Activated CD4-positive, alpha-beta memory T cell treated with anti-CD3 and anti-CD28 coated beads, Interleukin-2, amount 10 ng/mL, durations not matched to agents 7 days and 5 days (primary cell): ENCODE measurements at places on chromosomes 13 and 19.

GRCh38 chr19:18349524-18350128 lies 9.2 kb downstream of the PGPEP1 start:
- DNase-seq, result peak; percentile 33

DNA sequence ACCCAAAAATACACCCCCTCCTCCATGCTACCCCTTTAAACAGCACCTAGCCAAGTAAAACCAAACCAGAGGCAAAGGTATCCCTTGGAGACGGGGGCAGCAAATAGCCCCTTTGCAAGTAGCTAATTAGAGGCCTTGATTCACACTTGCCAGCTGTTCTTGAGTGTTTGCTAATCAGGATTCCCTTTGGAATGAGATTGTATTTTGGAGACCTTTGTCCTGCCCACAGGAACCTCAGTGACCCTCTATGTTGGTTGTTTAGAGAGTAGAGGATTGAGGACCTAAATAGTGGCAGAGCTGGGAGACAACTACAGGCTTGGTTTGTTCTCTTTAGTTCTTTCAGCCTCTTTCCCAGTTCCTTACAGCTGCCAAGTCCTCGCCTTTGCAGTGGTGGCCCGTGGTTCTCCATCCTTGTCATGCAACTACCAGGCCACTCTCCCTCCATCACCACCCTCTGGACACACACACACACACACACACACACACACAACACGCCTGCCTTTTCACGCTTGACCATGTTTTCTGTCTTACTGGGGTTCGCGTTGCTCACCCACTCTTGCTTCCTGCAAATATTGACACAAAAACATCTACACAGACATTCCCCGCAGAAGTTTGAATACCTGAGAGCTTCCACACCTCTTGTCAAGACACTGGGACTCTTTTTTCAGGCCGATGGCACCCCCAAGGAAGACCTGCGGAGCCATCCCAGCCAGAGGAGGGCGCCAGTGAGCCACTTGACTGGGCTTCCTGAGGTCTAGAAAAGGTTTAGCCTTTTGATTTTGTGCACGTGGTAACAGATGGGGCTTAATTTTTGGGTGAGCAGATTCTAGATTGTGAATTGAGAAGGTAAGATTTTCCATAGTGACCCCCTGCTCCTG lies 80.0 kb upstream of the GPR183 start:
- peak; percentile 81 for DNase-seq

DNA sequence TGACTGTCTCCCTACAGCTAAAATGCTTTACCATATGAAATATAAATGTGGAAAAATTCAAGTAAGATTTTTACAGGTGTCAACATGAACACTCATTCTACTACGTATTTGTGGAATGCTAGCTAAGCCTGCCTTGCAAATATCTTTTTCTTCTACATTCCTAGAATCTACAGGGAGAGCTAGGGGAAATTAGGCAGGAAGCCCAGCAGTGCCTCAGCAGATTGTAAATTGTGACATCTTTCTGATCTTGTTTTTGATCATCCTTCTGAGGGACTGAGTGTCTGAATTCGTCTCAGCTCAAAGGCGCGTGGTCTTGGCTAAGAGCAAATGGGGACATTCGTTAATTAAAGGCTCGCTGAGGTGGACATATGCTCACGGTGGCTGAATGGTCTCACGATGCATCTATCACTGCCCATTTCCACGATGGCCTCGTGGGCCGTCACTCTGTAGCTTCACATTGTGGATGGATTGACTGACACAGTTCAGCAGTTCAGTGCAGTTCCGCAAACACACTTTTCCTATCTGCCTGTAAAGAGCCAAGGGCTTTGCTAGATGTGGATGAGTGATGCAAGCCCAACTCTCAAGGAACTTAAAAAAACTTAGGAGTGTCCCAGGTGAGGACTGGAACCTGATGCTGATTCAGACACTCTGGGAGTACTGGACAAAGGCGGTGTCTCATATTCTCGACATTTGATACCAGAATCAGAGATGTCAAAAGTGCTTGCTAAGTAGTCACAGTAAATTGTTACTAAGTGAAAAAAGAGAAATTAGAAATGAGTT lies 562.5 kb downstream of the EFNB2 start:
- DNase-seq, result no peak

DNA sequence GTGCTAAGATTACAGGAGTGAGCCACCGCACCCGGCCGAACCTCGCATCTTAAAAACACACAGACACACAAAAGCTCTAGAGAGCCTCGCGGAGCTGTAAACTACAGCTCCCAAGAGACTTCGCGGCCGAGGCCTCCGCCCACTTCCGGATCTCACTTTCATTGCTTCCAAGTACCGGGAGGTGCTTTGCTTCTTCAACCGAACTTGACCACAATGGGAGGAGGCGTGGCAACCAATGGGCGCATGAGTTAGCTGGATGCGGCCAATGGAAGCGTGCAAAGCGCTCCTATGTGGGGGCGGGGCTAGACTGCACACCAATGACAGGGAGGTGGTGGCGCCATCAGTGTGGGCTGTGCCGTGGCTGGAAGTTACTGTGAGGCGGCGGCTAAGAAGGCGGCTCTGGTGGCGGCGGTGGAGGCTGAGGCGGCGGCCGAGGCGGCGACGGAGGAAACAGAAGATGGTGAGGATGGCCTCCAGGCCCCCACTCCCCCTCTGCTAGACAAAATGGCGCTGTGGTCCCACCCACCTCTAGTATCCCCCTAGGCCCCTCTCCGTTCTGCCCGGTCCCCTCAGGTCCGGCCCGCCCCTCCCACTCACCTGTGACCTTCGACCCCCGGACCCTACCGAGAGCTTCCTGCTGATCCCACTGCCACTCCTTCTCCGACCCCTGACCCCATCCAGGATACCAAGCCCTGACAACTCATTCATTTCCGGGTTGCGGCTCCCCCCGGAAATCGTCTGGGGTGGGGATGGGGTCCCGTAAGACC lies at the start of gene DDA1:
DDA1 (plus strand) TSS at position 366 of the 767 bp plus-strand sequence; CDS start at position 458, 92 bp downstream.
- DNase-seq, result peak; percentile 100

DNA sequence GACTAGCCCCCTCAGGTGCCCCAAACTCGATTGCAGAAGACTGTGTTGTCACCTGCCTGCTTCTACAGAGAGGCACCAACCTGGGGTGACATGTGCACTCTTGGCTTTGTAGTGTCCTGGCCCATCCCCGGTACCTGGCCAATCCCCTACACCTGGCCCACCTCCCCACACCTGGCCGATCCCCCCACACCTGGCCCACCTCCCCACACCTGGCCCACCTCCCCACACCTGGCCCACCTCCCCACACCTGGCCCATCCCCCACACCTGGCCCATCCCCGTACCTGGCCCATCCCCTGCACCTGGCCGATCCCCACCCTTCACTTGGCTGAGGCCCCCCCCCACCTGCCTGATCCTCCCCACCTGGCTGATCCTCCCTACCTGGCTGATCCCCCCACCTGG lies 25.4 kb downstream of the ATP11A start:
- DNase-seq, result no peak

DNA sequence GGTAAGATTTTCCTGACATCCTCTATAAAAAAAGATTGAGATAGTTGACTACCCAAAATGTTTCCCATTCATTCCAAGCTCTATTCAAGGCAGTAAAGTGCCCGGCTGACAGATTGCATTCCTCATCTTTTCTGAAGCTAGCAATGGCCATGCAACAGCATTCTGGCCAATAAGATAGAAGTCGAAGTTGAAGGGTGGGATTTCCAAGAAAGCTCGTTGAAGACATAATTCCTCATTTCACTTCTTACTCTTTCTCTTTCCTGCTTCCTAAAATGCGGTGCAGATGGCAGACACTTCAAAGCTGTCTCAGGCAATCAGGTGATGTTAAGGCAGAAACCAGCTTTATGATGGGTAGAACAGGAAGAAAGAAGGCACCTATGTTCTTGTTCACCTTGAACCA lies 13.4 kb upstream of the ALOX5AP start:
- no peak for DNase-seq

DNA sequence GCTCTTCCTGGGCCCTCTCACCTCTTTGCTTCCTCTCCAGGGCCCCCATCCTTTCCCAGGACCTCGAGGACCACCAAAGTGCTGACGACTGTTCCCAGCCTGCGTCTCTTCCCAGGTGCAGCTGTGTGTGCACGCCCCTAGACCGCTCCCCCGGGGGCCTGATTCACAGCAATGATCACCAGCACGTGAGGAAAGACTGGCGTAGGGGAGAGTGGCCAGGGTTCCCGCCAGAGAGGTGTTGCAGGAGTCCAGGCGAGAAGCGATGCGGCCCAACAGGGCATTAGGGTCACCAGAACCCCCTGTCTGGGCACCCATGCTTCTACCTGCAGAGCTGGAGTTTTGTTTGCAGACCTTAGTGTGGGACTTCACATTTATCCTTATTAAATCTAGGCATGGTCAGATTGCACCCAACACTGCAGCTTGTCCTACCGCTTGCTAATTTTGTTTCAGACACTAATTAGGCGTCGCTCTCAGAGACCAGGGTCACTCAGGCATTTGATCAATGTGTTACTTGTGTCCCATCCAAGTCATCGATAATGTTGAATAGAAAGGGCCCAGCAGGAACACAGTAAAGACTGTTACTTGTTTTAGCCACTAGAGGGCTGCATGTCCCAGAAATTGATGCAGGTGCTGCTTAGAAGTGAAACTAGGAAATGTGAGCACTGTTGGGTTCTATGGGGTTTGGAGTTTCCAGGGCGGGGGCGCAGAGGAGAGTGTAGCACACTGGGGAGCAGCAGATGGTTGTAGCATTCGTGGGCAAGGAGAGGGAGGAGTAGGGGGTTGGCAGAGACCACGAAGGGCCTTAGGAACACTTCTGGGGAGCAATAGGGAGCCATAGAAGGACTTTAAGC lies 53.2 kb downstream of the CDADC1 start:
- DNase-seq, result peak; percentile 71

- DNase-seq, result no peak
Measured at GRCh38 chr13:31595563-31595962, 143.8 kb upstream of the RXFP2 start.

- DNase-seq, result no peak
Measured at GRCh38 chr13:111245576-111246384, 74.7 kb upstream of the TEX29 start.

- DNase-seq, result no peak
Measured at GRCh38 chr19:31272583-31273106, 76.6 kb downstream of the TSHZ3 start.

DNA sequence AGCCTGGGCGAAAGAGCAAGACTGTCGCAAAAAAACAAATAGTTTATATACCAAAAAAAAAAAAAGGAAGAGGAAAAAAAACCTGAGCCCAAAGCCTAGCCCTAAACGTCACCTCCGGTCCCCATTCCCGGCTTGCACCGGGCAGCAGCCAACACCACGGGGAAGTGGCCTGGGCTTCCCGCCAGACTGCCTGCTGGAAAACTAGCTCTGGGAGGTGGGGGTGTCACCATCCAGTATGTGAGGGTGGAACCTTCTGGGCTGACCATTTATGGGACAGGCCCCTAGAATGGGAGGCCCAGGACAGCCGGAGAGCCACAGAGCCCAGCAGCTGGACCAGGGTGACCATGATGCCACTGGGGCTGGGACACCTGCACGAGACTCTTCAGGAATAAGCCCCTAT lies 37.3 kb downstream of the IL12RB1 start:
- DNase-seq, result no peak

DNA sequence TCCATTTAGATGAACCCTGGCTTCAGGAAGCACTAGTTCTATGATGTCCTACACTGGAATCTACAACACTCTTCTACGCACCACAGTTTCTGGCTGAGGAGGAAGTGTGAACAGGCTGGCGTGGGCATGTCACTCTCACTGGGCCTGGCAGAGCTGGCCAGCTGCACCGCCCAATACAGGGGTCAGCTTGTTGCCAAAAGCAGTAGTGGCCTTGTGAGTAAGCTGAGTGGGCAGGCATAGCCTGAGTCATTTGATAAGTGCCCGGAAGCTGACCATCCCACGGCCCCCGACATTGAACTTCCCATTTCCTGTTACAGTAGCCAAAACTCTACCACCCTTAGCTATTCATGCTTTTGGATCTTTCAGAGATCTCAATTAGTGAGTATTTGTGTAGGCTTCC lies 240.9 kb upstream of the SERP2 start:
- no peak for DNase-seq

- no peak for DNase-seq
Measured at GRCh38 chr13:26988059-26988769, 183.4 kb downstream of the USP12 start.

GRCh38 chr13:19772306-19772705 lies 10.4 kb downstream of the PSPC1 start:
- no peak for DNase-seq

DNA sequence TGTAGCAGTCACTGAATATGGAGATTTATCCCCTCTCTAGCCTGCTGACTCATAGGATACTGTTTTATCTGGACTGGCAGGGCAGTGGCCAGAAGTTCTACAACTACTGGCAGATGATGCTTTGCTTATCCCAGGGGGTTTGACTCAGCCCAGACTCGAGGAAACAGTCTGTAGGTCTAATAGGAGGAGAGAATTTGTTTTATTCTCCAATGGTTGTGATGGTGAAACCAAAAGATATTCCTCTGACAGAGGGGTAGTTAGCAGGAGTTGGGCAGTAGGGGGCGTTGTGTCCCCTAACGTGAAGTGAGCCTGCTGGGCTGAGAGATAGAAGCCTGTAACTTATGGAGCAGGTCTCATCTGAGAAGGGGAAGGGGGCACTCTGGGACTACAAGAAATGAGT lies 74.9 kb downstream of the WTIP start:
- peak; percentile 26 for DNase-seq

GRCh38 chr13:101139081-101139480 lies 277.2 kb downstream of the NALCN start:
- DNase-seq, result no peak

DNA sequence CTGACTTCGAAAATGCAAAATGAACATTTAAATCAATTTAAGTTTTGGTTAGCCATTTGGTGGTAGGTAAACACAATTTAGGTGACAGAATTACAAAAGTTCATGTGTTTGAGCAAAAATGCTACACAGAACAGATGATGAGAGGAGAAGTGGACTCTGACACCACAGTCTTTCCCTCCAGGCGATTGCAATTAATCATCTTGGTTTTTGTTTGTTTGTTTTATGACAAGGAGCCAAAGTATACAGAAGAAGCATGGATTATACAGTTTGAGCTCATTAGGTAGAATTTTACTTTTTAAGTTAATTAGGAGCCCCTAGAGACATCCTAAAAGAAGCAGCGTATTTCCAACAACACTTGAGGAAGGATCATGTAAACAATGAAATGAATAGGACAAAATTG lies 49.3 kb upstream of the FREM2 start:
- DNase-seq, result no peak

DNA sequence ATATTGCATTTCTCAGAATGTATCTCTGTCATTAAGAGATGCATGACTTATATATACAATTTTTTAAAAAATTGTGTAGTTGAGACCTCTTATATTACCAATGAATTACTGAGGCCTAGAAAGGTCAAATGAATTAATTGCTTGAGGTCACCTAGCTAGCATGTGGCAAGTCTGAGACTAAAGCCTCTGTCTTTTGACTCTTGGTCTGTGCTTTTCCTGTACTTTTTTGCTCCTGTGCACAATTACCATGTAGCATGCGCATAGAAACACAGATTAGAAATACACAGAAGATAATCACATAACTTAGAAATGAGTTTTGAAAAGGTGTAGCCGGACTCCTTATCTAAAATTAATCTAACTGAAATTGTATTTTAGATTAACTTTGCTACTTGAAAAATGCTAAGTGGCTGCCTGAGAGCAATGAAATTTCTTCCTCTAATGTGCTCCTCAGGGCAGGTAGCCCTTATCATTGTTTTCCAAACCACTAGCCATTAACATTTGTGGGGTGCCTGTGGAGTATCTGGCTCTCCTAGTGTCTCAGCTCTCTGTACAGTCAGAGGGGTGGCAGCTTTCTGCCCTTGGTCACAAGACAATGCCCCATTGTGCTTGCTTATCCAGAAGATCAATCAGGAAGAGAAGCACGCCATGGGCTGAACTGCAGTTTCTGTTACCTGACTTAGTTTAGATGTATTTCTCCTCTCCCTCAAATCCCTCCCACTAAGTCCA lies 119.6 kb downstream of the RFC3 start:
- no peak for DNase-seq
